ENCODE measurements at places on chromosomes 11 and 22. TPM values are rescaled to one million over a fixed set of nuclear protein-coding genes. Genes with fewer than 3 reads are reported as not detected.

The CABP7 gene
- 0.52 TPM for polyA plus RNA-seq

The VSIG10L2 gene
- 0.84 TPM for polyA plus RNA-seq

The DDI1 gene
- polyA plus RNA-seq = not detected

The TBX10 gene
- polyA plus RNA-seq = 0.09 TPM

DNA sequence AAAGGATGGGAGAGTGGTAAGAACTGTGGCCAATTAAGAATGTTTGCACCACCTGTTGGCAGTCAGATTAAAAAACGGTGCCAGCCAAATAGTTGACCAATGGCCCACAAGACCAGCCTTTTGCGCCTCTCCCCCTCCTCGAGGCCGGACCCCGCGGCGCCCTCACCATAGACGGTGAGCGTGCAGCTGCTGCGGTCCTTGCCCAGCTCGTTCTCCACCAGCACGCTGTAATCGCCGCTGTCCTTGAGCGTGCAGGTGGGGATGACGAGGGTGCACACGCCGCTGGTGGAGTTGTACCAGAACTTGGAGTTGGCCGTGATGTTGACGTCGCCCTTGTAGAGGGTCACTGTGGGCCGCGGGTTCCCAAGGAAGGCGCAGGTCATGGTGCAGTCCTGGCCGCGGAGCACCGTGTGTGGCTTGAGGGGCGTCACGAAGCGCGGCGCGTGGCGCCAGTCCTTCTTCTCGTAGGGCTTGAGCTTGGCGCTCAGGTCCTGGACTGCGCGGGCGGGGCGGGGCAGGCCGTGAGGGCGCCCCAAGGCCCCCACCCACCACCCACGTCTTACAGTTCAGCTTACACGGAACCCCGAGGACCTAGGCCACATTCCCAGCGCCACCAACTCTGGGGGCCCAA, 7.2 kb downstream of the TMEM86A start:
- DNase-seq = no peak

GRCh38 chr11:7534042-7534378, 20.2 kb downstream of the PPFIBP2 start:
- no peak for DNase-seq

DNA sequence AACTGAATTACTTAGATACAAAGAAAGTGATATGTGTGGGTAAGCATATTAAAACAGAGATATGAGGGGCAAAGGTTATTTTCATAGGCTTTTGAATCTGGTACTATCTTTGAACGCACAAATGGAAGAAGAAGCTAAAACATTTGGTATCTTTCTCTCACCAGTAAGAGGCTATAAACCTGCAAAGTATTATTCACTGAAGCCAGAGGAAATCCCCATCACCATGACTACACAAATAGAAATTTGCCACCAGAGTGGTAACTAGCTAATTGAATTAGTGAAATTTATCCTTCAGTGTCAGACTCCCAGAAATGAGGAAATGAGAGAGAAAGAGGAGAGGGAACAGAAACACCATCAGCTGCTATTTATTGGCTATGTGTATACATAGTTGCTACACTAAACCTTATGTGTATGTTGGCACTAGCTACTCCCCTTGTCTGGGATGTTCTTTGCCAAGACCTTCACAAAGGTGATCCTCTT, 503.4 kb downstream of the DLG2 start:
- peak; percentile 13 for DNase-seq

DNA sequence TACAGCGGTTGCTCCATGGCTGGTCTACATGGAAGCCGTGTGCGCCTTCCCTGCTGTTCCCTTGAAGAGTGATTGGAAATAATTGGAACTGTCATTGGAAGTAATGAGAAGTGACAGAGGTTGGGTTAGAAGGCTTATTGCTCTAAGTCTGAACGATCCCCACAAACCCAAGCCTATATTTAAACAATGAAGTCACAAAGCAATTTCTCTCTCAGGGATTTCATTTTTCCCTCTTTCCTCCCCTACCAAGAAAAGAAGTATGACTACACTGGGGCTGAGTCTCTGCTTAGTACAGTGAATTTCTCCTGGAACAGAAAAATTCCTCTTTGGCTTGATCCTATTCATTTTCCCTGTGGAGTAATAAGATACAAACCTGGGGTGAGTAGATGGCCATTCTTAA, 7.8 kb downstream of the CLMP start:
- DNase-seq = no peak

DNA sequence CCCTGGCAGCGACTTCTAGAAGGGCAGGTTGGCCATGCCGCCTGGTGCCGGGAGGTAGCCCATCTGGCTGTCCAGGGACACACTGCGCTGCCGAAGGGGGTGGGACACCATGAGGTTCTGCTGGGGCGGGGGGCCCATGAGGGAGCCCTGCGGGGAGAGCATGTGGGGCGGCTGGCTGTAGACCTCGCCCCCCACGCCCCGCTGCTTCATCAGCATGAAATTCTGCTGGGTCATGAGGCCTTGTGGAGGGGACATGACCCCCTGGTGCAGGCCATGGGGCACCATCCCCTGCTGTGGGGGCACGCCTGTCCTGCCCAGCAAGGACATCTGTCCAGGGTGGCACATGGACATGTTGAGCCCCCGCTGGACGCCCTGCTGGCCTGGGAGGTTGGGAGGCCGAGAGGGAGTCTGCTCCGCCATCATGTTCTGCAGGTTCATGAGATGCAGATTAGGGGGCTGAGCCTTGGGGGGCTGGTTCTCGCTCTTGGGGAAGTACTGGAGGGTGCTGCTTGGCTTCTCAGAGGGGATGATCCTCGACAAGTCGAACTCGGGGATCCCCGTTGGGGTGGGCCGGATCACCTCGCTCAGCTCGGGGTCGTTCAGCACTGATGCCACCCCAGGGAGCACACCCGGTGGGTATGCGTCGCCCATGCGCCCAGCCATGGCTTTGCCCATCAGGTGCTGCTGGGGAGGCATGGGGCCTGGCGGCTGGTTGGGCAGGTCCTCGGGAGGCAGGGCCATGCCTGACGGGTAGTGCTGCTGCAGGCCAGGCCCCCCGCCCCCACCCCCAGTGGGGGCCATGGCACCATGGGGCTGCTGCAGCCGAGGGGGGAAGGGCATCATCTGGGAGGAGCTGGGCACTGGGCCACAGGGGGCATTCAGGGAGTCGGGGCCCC, 15.0 kb downstream of the CXCR5 start:
- DNase-seq = no peak

DNA sequence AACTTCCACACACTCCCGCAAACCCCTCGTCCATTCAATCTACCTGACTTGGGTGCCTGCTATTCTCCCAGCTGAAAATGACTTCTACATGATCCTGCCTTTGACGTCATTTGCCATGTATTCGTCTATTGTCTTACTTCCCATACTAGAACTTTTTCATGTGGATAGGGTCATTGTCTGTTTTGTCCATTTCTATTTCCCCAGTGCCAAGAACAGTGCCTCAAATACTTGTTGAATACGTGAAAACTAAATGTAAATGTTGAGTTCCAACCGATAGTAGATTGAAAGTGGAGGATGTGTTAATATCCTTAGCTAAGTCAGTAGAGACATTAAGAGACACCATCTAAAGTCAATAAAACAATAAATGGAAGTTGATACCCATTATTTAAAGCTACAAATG, 935 bp downstream of the TRIM68 start:
- DNase-seq = no peak
